NCI-H510A treated with DMSO at 0.1 percent for 48 hours (cell line): ENCODE measurements at places on chromosomes 3 and 15.

DNA sequence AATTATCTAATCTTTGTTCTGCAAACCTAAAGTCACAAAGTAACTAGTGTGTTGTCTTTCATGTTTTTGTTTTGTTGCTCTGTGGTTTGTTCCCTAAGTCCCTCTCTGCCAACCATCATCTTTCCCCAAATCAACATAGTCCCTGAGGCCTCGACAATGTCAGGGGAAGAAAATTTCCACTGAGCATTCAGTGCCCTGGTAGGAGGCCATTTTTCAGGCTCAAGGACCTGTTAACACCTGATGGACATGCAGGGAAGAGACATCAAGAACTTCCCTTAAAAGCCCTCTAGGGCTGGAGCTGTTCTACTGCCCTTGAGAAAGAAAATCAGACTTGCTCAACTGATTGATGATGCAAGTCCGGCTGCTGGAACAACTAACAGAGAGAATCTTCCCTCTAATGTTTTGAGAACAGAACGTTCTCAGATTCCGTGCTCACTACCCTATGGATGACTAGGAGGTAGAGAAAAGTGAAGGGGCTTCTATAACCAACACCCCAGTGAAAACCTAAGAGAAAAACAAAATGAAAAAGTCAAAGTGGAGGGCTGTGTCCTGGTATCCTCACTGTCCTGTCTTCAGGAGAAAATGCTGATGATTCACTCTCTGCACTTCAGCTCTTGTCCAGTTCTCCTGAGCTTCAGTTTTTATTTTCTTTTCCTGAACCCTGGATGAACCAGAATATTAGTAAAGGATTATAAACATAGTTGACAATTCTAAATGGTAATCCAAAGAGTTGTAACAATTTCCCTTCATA is 373.1 kb downstream of the FOXP1 start:
- DNase-seq: no peak

DNA sequence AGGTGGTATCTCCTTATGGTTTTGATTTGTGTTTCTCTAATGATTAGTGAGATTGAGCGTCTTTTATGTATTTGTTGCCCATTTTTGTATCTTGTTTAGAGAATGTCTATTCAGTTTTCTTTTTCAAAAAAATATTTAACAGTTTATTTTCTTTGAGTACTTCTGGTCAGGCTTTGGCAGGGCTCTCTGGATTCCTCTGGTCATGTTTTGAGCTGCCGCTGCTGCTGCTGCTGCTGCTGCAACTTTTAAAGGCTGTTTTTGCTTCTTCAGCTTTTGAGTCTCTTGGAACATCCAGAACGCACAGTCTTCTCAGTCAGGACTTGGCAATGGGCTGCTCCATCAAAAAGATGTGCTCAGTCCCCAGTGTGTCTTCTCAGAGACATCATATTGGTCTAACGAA is 40.1 kb downstream of the REC114 start:
- no peak for DNase-seq

GRCh38 chr15:31516874-31517273 is 190.2 kb downstream of the KLF13 start:
- DNase-seq: no peak

GRCh38 chr15:43330780-43331087 is 361 bp upstream of the LCMT2 start:
- no peak for DNase-seq

- no peak for DNase-seq
Observed at GRCh38 chr3:197068077-197068476, 38.5 kb upstream of the MELTF start.

GRCh38 chr15:57385923-57386390 is 9.7 kb downstream of the CGNL1 start:
- no peak for DNase-seq

- no peak for DNase-seq
Observed at GRCh38 chr15:64754663-64755426, 20.5 kb downstream of the RBPMS2 start.

DNA sequence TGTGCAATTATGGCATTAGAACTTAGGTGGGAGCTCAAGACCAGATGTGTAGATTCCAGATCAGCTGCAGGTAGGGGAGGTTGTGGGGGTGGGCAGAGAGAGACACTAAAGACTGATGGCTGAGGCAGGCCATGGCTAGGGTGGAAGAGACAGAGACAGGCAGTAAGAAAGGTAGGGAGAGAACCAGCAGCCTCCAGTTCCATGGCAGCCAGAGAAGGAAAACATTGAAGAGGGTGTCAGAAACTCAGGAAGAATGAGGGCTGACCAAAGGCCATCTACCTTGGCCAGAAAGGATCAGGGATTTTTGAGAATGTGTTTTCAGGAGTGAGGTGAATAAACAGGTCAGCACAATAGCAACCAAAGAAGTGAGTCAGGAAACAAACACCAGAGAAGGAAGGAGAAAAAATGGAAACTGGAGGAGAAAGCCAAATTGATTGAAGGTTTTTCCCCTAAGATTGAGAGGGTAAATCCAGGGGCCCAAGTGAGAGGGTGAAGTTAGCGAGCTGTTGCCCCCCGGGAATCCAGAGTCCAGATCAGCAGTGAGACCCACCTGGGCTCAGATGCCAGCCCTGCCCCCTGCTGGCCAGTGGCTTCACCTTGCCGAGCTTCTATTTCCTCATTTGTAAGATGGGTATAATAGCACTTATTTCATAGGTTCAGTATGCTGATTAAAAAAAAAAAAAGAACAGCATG is 41.0 kb downstream of the ABHD2 start:
- DNase-seq: peak; percentile 39

DNA sequence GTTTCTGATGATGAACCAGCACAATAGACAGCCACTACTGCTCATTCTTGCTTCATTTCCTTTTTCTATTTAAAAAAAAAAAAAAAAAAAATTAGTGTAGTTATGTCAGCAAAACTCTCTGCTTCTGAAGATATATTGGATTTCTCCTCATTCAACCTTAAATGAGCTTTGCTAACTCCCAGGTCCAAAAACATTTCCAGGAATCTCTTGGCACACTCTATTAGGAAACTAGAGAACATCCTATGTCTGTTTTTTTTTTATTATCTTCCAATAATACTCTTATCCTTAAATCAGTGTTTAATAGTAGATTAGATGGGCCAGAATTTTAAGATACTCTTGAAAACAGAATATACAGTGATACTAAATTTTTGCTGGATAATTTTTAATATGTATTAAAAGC is 398.0 kb downstream of the NAALADL2 start:
- no peak for DNase-seq

DNA sequence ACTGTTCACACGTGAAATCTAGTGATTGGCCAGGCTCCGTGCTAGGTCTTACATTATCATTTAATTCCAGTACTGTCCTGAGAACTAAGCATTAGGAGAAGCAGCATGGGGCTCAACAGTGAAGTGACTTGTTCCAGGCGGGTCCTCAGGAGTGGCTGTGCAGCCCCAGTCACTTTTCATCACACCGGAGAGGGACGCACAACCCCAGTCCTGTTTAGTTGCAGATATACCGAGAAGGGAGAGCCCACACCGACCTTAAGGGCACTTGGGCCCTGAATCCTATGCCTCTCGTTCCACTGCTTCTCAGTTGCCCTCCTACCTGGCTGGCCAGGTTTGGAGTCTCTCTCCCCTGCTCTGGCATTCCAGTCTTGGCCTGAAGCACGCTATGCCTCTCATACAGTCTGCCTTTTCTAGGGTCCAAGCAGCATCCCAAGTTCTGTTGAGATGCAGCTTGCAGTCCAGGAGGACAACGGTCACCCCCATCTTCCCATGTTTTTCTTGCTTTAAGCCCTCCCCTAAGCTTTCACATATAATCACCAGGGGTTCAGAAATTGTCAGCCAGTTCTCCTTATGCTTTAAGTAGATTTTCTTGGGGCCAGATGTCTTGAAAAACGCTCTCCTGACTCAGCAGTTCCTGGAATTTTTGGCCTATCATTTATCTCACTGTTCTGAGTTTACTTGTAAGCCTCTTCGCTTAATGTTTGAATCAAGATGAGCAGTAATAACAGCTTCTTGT is 10.1 kb downstream of the FAM131A start:
- no peak for DNase-seq

DNA sequence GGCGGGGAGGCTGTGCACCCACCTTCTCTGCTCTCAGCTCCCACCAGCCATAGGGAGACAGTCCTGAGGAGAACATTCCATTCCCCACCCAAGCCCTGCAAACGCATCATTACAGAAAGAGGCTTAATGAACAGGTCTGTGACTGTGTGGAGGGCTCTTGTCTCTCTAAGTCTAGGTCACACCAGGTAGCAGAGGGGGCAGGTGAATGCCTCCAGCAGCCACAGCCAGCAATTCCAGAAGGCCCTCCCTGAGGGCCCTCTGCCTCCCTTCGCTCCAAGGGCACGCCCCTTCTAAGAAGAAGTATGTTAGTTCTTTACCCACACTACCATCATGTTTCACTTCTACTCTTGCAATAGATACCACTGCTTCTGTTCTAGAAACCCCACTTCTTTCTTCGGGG is 217.5 kb upstream of the BHLHE40 start:
- DNase-seq: no peak

DNA sequence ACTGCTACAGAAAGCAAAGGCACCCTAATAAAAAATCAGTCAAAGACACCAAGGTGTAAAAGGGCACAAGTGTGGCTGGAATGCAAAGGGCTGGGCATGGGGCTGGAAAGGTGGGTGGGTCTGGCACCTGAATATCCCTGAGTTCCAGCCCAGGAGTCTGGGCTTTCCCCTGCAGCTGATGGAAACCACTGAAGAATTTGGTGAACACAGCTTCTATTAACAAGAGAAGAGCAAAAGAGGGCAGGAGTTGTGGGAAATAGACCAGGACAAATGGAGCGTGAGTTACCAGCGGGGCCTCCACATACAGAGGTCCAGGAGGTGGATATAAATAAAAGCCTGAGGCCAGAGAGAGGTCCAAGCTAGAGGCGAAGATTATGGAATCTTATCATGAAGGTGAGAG is 45.1 kb upstream of the TPM1 start:
- no peak for DNase-seq

- no peak for DNase-seq
Observed at GRCh38 chr15:83289160-83289559, 4.7 kb upstream of the BNC1 start.

DNA sequence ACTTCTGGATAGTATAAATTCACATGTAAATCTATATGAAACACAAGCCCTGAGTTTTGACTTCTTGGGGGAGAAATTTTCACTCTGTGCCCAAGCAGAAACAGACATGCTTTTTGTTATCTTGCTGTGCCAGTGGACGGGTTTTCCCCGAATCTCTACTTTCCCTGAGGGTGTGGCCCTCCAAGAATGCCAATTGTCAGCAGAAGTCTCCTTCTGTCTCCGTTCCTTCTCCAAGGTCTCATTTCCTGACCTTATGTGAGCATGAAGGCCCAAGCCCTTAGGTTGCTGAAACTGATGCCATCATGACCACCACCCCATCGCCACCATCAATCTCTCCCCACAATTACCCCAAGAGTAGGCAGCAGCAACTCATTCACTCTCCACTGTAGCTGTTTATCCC is 253.8 kb downstream of the XXYLT1 start:
- DNase-seq: no peak

- no peak for DNase-seq
Observed at GRCh38 chr15:57108296-57108695, 189.9 kb downstream of the TCF12 start.

DNA sequence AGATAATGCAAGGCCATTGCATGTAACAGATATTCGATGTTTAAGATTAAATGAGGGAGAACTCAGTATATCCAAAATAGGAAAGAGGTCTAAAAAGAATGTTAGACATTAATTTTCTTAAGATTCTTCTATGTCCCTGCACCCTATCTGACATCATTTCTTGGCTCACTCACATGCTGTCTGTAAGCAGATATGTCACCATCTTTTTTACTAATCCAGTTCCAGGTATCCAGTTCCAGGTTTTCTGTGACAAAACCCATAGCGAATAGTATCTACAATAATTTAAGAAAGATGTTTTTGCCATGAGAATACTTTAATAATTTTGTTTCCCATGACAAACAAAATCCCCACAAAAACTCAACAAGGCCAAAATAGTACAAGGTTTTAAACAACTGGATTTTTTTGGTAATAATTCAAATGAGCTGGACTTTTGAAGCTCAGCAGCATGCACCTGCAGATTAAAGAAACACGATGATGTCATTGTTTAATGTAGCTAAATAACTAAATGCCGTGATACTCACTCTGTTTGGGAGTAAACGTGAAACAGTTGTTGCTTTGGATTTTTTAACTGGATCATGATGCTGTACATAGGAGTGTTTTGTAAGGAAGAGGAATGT is 867.6 kb downstream of the EPHA3 start:
- no peak for DNase-seq

- no peak for DNase-seq
Observed at GRCh38 chr3:72492240-72492639, 356.0 kb downstream of the SHQ1 start.
